ENCODE measurements at places on chromosomes 3 and 15.

- DNase-seq = no peak
These were observed 8.7 kb downstream of the SPINT1 start for GRCh38 chr15:40852529-40852928.

DNA sequence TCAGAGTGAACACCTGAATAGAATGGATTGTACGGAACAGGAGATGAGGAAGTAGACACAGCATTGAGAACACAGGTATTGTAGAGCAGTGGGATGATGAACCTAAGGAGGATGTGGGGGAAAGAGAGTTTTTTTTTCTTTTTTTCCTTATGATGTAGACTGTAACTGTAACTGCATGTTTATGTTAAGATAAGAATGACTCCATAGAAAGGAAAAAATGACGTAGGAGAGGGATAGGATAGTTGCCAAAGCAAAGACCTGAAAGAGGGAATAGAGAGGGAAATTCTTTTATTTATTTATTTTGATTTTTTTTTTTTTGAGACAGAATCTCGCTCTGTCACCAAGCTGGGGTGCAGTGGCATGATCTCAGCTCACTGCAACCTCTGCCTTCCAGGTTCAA, 33.2 kb downstream of the APH1B start:
- DNase-seq = no peak

DNA sequence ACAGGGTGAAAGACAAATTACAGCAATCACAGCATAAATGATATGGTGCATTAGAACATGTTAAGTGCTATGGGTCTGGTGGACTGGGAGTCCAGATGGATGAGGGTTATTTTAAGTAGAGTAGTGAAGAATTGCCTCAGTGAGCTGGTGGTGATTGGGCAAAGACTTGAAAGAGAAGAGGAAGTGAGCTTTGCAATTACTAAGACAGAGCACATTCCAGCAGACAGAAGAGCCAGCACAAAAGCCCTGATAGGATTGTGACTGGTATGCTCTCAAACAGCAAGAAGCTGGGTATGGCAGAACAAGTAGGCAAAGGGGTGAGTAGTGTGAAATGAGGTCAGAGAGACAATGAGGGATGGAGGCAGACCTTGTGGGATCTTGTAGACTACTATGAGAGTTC, 2.1 kb upstream of the ACKR4 start:
- peak; percentile 68 for DNase-seq

DNA sequence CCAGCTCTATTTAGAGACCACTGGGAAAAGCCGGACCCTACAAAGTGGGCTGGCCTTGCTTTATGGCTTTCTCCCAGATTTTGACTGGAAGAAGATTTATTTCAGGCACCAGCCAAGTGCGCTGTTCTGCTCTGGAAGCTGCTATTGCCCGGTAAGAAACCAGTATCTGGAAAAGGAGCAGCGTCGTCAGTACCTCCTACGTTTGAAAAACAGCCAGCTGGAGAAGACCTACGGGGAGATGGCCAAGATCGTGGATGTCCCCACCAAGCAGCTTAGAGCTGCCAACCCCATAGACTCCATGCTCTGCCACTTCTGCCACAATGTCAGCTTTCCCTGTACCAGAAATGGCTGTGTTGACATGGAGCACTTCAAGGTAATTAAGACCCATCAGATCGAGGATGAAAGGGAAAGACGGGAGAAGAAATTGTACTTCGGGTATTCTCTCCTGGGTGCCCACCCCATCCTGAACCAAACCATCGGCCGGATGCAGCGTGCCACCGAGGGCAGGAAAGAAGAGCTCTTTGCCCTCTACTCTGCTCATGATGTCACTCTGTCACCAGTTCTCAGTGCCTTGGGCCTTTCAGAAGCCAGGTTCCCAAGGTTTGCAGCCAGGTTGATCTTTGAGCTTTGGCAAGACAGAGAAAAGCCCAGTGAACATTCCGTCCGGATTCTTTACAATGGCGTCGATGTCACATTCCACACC, 60.9 kb downstream of the PXYLP1 start:
- DNase-seq = no peak

DNA sequence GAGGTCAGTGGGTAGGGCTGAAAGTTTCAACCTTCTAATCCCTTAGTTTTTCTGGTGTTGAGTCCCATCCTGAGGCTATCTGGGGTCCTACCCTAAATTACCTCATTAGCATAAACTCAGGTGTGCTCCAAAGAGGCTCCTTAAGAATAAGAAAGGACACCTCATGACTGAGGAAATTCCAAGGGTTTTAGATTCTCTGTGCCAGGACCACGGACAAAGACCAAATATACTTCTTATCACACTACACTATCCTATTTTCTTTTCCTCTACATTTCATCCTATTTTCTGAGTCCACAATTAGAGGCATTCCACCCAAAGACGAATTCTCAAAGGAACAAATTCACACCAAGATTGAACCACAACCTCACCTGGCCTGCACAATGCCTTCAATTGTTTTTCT, 9.8 kb upstream of the THSD4 start:
- DNase-seq = no peak

DNA sequence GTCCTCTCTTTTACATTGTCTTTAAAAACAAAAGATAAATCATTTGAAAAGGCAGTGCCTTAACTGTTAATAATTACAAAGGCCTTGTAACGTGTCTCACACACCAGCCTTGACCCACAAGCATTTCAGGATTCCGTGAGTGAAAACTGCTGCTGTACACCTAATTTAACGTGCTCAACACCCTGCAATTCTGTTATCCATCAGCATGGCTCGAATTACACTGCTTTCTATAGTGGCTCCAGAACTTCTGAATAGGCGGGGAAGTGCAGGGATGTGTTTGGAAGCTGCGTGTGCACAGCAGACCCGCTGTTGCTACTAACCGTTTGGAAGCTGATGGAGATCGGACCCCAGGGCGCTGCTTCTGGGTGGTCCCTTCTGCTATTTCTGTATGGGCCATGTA, 9.9 kb upstream of the ETFA start:
- no peak for DNase-seq

- DNase-seq = peak; percentile 67
These were observed 63.8 kb downstream of the LRRC49 start for GRCh38 chr15:70956201-70956995.

- no peak for DNase-seq
These were observed 72.0 kb upstream of the RASGRP1 start for GRCh38 chr15:38636597-38636996.

GRCh38 chr3:54988838-54989630, 61.2 kb upstream of the LRTM1 start:
- DNase-seq = peak; percentile 92

DNA sequence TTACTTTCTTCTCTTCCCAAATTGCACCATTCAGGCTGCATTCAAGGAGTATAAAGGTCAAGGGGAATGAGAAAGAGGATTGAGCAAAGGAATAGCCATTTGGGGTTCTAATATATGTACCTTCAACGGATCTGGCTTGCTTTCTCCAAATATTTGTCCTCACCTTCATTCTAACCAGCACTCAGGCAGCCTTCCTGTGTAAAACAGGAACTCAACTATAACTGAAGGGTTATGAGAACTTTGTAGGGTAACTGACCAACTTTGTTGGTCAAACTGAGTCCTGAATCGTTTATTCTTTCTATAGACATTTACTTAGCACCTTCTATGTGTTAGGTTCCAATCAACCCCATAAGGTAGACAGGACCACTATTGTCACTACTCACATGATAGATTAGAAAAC, 5.1 kb upstream of the CPOX start:
- DNase-seq = no peak

DNA sequence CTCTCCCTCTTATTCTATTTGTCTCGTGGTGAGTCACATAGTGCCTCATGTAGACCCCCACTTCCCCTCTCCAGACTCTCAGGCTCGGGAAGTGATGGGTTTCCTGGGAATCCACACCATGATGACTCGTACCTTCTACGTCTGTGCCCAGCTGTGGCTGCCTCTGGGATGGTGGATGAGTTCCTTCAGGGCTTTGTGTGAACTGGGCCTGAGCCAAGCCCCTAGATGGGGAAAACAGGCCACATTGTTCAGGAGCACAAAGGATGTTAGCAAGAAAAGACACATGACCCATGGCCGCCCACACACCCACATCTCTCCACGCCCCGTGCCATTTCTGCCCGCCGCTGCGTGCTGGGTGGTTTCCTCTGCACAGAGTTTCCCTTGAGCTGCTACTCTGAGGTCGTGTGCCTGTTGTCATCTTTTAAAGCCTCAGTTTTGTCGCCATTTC, 10.5 kb downstream of the ISG20 start:
- peak; percentile 98 for DNase-seq

- DNase-seq = no peak
These were observed 13.0 kb downstream of the TGM5 start for GRCh38 chr15:43253431-43254403.

- DNase-seq = peak; percentile 83
These were observed 105.8 kb upstream of the MYZAP start for GRCh38 chr15:57485869-57486268.

GRCh38 chr15:69600556-69601085, 148.0 kb downstream of the RPLP1 start:
- DNase-seq = no peak

DNA sequence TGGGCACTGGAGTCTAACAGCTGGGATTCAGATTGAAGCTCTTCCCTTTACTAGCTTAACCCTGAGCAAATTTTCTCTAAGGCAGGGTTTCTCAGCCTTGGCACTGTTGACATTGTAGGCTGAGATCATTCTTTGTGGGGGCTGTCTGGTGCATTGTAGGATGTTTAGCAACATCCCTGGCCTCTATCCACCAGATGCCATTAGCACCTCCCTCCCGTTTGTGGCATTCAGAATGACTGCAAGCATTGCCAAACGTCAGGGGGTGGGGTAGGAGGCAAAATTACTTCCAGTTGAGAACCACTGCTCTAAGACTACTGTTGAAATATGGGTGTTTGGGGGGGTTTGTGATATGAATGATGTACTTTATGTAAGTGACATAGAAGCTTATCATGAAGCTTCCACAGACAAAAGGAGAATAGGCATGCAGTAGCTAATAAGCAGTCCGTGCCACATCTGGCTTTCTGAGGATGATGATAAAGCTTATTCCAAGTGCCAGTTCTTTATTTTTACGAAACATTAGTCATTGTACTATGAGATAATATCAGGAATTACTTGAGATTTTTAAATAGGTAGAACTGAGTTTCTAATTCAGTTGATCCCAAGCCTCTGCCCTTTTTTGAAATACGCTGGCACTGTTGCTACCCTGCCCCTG, 39.3 kb downstream of the NKIRAS1 start:
- DNase-seq = peak; percentile 93

DNA sequence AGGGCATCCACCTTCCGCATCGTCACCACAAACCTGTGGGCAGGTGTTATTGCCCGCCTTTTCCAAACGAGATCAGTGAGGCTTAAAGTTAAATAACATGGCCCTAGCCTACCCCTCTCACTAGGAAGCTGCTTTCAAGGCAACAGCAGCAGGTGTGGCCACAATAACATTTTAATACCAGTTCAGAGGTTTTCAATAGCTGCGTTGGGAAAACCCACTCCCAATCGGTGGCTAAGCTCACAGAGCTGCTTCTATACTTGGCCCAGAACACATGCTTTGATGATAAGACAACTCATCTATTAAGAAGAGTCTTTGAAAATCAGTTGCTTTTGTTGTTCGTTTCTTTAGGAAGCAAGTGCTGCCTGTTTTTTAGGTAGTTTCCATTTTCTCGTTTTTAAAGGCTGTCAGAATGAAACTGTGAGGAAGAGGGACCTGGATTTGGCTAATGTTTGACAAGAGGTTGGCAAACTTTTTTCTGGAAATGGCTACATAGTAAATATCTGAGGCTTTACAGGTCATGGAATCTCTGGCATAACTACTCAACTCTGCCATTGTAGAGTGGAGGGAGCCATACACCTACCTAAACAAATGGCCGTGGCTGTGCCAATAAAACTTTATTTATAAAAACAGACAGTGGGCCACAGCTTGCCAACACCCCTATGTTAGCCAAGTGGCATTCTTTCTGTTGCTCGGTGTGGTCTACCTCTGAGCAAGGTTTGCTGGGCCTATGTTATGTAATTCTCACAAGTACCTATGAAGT, 179.6 kb downstream of the FEZF2 start:
- DNase-seq = no peak

GRCh38 chr3:168081856-168082255, 13.9 kb downstream of the GOLIM4 start:
- no peak for DNase-seq

GRCh38 chr15:93029214-93029835, 59.7 kb downstream of the RGMA start:
- peak; percentile 62 for DNase-seq

GRCh38 chr15:63973212-63974009, 72.9 kb downstream of the DAPK2 start:
- peak; percentile 88 for DNase-seq

DNA sequence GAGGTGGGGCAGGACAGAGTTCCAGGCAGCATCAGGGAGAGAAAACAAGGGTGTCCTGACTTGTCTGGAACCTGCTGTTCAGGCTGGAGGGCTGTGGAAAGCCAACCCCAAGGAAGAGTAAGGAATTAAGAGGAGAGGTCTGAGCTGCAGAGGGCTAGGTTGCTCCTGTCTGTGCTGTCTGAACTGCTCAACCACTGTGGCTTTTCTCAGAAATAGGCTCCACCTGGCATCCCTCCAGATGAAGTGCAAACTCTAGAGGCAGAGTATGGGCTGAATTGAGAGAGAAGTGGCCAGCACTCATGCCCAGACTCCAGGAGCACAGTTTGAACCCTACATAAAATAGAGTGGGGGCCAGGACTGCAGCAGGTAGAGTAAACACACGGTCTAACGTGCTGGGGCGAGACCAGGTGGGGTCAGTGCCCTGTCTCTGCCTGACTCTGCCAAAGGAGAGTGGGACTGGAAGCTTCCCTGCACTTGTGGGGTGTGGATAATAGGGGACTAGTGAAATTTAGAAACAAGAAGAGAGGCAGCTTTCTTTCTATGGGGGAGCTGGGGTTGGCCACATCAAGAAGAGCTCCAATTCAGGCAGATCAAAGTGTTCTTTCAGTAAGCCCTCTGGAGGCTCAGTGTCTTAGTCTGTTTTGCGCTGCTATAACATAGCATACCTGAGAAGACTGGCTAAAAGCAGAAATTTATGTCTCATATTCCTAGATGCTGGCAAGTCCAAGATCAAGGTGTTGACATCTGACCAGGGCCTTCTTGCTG, 28.0 kb upstream of the MNS1 start:
- DNase-seq = no peak

Measured in fibroblast of mammary gland (primary cell).